ENCODE measurements at places on chromosomes 7 and 10. TPM values are rescaled to one million over a fixed set of nuclear protein-coding genes. Genes with fewer than 3 reads are reported as not detected.
A peak's percentile ranks its signal among the peaks of the same experiment; 100 is the strongest.

The UPK3B gene
- 5.3 TPM for total RNA-seq

The AOAH gene
- 403 TPM for total RNA-seq

The TFPI2 gene
- total RNA-seq, result not detected

The CCDC172 gene
- total RNA-seq, result not detected

The CCDC3 gene
- 0.23 TPM for total RNA-seq

DNA sequence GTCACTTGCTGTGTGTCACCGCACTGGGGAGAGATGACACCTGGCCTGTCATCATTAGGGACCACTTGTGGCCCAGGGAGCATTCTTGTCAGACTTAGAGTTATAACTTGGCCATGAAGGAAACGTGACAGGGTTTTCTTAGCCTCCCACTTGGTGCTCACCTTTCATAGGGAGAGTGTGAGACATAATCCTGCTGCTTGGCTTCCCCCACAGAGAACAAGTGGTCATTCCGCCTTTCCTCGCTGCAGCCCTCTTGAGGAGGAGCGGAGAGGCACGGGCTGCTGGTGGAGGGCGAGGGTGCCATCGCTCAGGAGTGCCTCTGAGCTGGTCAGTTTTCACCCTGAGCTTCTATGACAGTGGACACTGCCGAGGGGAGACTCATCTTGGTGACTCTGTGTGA, 125.0 kb upstream of the GJD4 start:
- peaks cover 4% of the 10 kb centered on the region for H3K36me3 ChIP-seq
- H3K27ac ChIP-seq, result no peak overlapping the region
- H3K4me1 ChIP-seq, result no peaks in the 10 kb centered on the region
- no peak for DNase-seq

- H3K4me3 ChIP-seq, result no peak overlapping the region
- no peak overlapping the region for H3K27ac ChIP-seq
Measured at GRCh38 chr7:4204513-4205165, 477.5 kb upstream of the FOXK1 start.

DNA sequence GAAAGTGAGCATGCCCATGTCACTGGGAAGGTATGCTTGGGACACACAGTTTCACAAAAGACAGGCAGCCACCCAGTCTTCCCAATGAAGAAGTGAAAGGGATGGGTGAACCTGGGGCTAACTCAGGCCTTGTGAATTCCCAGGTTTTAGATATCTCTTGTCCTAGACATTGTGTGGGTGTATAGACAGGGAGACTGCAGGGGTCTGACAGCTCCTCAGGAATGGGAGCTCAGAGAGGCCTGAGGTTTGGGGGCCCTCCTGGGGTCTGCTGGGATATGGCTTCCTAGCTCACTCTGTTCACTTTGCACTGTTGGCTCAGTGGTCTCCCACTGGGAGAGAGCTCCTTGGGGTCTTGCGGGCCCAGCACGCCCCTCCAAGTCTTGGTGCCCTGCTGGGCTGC, 47.0 kb downstream of the WDFY4 start:
- H3K27ac ChIP-seq, result no peak overlapping the region
- no peak for DNase-seq
- H3K4me1 ChIP-seq, result no peaks in the 10 kb centered on the region
- H3K4me3 ChIP-seq, result no peak overlapping the region
- H3K36me3 ChIP-seq, result peaks cover 3% of the 10 kb centered on the region

- H3K4me1 ChIP-seq, result peaks cover 20% of the 10 kb centered on the region
- no peaks in the 10 kb centered on the region for H3K36me3 ChIP-seq
- no peak overlapping the region for H3K27ac ChIP-seq
- no peak for DNase-seq
Measured at GRCh38 chr10:119233123-119233820, 25.9 kb downstream of the GRK5 start.

DNA sequence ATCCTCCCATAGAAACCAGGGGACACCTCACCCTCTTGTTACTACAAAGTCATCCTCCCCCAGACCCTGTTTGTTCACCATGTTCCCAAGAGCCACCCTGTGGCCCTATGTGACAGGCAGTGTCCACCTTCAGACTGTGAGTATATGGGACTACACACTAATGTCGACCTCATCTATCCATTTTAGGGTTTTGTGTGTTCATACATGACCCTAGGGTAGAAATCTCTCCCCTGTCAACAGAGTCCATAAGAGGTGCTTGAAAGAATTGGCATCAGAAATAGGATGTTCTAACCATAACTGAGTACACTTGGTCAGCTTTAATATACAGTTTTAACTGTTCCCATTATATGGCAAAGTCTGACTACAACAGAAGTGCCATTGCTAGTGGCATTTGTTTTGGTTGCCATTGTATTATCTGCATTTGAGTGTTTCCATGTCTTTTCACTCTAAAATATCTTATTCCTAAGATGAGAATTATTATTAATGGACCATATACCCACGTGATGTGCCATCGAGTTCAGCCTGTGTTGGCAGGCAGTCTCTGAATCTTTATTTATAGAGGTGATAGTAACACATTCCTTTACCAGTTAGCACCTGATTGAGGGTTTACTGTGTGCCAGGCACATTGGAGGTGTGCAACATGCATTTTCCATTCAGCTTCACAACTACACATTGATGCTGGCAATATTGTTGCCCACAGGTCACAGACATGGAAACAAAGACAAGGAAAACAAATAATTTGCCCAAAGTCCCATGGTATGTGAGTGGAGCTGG, 590.6 kb upstream of the IGFBP3 start:
- no peak overlapping the region for H3K4me3 ChIP-seq
- H3K27me3 ChIP-seq, result no peaks in the 10 kb centered on the region
- no peaks in the 10 kb centered on the region for H3K4me1 ChIP-seq
- DNase-seq, result no peak
- no peak overlapping the region for H3K27ac ChIP-seq
- no peaks in the 10 kb centered on the region for H3K36me3 ChIP-seq

GRCh38 chr10:91604553-91605534, 28.0 kb downstream of the PPP1R3C start:
- H3K4me3 ChIP-seq, result no peak overlapping the region
- no peaks in the 10 kb centered on the region for H3K36me3 ChIP-seq
- H3K4me1 ChIP-seq, result no peaks in the 10 kb centered on the region
- DNase-seq, result no peak
- H3K27ac ChIP-seq, result no peak overlapping the region

DNA sequence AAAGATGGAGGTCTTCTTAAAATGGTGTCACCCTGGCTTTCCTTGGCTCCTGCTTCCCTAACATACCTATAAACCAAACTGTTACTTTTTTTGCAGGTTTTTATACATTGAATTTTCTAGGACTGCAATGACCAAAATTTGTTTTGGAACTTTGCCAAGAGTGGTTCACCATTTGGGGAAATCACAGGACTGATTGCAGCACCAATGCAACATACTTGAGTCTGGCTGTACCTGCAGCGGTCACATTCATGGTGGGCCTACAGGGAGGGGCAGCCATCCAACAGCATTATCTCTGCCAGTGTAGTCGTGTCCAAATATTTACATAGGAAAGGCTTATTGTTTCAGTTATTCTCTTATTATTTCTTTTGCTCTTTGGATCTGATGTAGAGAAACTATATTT, 69.0 kb downstream of the HACD1 start:
- H3K27ac ChIP-seq, result no peak overlapping the region
- no peaks in the 10 kb centered on the region for H3K27me3 ChIP-seq
- no peak overlapping the region for H3K4me3 ChIP-seq
- H3K4me1 ChIP-seq, result no peaks in the 10 kb centered on the region

DNA sequence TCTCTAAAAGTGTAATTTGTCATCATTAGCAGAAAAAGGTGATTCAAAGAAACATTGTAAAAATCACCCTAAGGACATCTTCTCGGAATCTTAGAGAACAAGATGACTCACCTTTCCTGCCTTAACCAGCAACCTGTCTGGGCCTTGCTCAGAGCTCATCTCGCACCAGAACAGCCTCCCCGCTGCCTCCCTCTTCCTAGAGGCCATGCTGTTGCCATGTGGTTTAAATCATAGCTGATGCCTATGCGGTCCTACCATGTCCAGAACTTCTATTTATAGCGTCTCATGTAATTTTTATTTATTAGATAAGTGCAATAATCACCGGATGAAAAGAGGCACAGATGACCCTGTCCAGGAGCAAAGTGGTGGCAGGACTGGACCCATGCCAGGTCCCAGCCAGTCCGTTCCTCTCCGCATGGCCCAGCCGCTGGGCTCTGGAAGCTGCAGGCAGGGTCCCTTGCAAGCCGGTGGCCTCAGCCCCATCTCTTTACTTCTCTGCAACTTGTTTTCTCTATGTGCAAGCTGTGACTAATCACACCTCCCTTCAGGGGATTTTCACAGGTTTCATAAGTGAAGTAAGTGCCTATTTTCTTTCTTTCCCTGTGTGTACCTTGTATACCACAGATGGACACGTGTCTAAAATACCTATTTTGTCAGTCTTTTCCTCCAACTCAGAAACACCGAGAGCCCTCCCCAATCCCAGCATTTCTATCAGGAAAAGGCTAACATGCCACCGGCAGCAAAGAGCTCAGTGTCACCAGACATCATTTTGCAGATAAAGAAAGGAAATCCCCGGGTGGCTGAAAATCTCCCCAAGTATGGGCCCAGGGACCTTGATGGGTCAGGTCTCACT, 27.1 kb downstream of the KLF6 start:
- H3K27me3 ChIP-seq, result no peaks in the 10 kb centered on the region
- DNase-seq, result peak; percentile 80
- H3K36me3 ChIP-seq, result no peaks in the 10 kb centered on the region
- peaks cover 43% of the 10 kb centered on the region for H3K4me1 ChIP-seq
- peak overlapping the region; percentile 87 for H3K27ac ChIP-seq

- H3K27ac ChIP-seq, result no peak overlapping the region
- no peak overlapping the region for H3K4me3 ChIP-seq
- DNase-seq, result no peak
- no peaks in the 10 kb centered on the region for H3K27me3 ChIP-seq
- H3K4me1 ChIP-seq, result no peaks in the 10 kb centered on the region
Measured at GRCh38 chr7:107089627-107090026, 45.1 kb downstream of the PRKAR2B start.

GRCh38 chr10:35259769-35260397, 76.4 kb upstream of the CCNY start:
- no peaks in the 10 kb centered on the region for H3K4me1 ChIP-seq
- no peaks in the 10 kb centered on the region for H3K36me3 ChIP-seq
- DNase-seq, result no peak
- no peak overlapping the region for H3K4me3 ChIP-seq
- H3K27ac ChIP-seq, result no peak overlapping the region

DNA sequence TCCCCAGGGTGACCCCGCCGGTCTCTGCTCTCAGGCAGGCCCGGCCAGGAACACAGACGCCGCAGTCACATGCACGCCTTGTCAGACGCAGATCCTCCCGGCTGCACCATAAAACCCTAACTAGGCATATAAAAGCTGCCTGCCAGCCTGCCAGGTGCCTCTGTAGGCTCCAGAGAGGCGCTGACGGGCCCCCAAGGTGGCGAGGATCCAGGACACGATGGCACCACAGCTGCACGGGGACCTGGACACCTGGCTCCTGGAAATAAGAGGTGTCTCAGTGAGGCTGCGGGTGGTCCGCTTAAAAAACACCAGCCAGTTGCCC, 21.9 kb upstream of the GDF10 start:
- no peak overlapping the region for H3K27ac ChIP-seq
- no peaks in the 10 kb centered on the region for H3K27me3 ChIP-seq
- H3K4me3 ChIP-seq, result no peak overlapping the region
- DNase-seq, result no peak

- H3K4me1 ChIP-seq, result no peaks in the 10 kb centered on the region
- H3K27ac ChIP-seq, result no peak overlapping the region
- H3K4me3 ChIP-seq, result no peak overlapping the region
Measured at GRCh38 chr10:17878896-17879295, 69.7 kb downstream of the MRC1 start.

GRCh38 chr10:17616403-17617030, 657 bp downstream of the HACD1 start:
- peak; percentile 28 for DNase-seq
- peaks cover 12% of the 10 kb centered on the region for H3K4me1 ChIP-seq
- H3K27ac ChIP-seq, result no peak overlapping the region
- H3K36me3 ChIP-seq, result no peaks in the 10 kb centered on the region

DNA sequence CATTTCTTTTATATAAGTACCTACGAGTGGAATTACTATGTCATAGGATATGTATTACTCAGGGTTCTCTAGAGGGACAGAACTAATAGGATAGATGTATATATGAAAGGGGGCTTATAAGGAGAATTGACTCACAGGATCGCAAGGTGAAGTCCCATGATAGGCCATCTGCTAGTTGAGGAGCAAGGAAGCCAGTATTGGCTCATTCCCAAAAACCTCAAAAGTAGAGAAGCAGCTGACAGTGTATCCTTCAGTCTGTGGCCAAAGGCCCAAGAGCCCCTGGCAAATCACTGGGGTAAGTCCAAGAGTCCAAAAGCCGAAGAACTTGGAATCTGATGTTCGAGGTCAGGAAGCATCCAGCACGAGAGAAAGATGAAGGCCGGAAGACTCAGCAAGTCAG, 59.8 kb downstream of the GALNT17 start:
- no peaks in the 10 kb centered on the region for H3K4me1 ChIP-seq
- H3K36me3 ChIP-seq, result no peaks in the 10 kb centered on the region
- no peak for DNase-seq
- no peaks in the 10 kb centered on the region for H3K27me3 ChIP-seq

DNA sequence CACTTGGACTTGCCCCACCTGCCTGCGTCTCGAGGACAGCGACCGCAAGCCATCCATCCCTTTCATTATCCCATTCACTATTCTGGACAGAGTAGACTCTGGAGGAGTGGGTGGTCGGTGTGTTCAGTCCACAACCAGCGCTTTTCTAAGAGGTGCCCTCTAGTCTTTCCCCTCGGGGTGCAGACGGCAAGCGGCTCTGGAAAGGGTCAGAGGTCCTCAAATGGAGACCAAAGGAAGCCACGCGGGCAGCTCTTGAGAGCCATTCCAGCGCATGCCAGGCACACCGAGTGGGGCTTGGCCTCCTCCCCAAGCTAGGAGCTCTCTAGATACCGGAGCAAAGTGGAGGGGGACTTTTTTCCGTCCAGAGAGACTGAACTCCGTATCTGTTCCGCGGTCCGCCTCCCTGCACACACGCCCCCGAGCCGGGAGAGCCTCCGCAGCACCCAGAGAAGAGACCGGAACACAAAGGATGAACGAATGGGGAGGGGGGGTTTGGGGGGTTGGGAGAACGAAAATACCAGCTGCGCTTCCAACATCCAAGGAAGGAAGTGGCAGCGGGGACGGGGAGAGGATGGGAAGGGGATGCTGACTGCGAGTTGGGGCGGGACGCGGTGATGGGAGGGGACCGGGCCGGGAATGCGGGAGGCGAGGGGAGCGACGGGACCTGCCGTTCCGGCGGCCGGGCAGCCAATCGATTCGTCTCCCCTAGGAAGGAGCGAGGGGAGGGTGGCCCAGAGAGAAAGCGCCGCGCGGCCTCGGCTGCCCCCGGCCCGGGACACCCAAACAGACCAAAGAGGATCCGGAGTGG, 515 bp downstream of the GSDME start:
- no peaks in the 10 kb centered on the region for H3K36me3 ChIP-seq
- H3K27ac ChIP-seq, result no peak overlapping the region
- peaks cover 13% of the 10 kb centered on the region for H3K4me1 ChIP-seq
- H3K4me3 ChIP-seq, result peak overlapping the region; percentile 32

- H3K4me1 ChIP-seq, result peaks cover 19% of the 10 kb centered on the region
- H3K4me3 ChIP-seq, result peak overlapping the region; percentile 73
- H3K27ac ChIP-seq, result peak overlapping the region; percentile 74
Measured at GRCh38 chr7:128863433-128863989, 855 bp downstream of the ATP6V1F start.

Measured in natural killer cell (primary cell).